ENCODE measurements at places on chromosomes 5 and 9.

GRCh38 chr5:54387659-54388232 is 67.8 kb upstream of the HSPB3 start:
- DNase-seq: no peak

- no peak for DNase-seq
Measured at GRCh38 chr9:137234055-137234697, 3.5 kb downstream of the SLC34A3 start.

DNA sequence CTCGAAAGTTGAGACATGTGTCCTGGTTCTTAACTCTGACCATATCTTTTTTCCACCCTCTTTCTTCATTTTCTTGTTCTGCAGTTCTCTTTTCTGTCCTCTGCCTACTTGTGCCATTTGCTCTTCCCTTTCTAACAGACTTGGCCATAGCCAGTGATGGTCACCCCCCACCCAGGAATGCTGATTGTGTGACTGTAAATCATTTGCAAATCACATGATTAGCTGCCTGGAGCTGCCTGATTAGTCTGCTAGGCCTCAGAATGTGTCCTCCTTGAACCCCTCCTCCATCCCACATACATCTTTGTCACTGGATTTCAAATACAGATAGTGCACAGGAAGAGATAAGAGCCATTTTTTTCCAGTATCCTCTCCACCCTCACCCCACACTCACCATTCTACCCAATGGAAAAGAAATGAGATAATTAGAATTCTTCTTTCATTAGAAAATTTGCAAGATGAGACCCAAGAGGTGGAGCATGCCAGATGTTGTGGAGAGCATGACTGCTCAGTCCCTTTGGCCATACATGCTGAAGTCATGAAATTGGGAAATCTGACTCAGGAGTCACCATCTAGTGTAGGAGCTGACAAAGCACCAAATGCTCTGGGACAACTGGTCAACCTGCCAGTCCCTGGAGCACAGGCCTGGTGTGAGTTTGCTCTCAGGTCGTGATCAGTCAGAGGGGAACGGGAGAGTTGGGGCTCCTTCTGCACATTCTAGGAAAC is 538.2 kb downstream of the CCDC171 start:
- DNase-seq: no peak

GRCh38 chr9:71308454-71308853 is 187.0 kb upstream of the TRPM3 start:
- DNase-seq: no peak

DNA sequence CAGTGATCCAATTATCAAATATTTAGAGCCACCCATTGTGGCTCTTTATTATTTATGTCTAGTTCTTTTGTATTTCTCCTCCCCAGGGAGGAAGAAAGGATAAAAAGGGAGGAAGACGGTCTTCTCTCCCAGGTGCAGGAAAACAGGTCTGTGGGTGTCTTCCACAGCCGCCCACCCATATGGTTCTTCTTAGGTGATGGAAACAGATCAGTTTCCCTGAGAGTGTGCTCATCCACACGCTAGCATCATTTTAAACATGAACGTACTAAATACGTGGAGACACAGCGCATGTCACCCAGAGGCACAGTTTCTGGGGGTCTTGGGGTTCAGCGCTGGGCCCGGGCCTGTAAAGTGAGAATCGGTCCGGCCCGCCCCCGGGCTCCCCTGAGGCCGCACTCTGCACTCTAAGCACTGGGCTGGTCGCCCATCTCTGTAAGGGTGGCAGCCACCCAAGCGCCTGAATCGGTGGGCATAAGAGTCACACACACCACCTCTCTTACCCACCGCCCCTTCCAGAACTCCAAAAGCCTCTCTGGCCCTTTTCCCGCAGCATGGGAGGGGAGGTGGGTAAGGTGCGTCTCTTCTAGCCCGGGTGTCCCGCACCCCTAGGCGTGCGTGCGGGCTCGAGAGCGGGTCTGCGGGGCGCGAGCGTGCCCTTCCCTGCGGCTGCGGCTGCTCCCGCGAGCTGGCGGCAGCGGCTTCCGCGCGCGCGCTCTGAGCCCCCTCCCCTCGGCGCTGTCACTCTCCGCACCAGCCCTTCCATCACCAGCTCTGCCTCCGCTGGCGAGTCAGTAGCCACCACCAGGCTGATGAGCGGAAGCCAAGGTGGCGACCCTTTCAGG is 1.3 kb downstream of the PTCH1 start:
- no peak for DNase-seq

- DNase-seq: no peak
Measured at GRCh38 chr9:124812441-124812876, 35.5 kb downstream of the OLFML2A start.

- DNase-seq: no peak
Measured at GRCh38 chr5:125464847-125465432, 718.5 kb upstream of the ZNF608 start.

GRCh38 chr9:74721696-74722660 is 165.7 kb downstream of the TRPM6 start:
- no peak for DNase-seq

DNA sequence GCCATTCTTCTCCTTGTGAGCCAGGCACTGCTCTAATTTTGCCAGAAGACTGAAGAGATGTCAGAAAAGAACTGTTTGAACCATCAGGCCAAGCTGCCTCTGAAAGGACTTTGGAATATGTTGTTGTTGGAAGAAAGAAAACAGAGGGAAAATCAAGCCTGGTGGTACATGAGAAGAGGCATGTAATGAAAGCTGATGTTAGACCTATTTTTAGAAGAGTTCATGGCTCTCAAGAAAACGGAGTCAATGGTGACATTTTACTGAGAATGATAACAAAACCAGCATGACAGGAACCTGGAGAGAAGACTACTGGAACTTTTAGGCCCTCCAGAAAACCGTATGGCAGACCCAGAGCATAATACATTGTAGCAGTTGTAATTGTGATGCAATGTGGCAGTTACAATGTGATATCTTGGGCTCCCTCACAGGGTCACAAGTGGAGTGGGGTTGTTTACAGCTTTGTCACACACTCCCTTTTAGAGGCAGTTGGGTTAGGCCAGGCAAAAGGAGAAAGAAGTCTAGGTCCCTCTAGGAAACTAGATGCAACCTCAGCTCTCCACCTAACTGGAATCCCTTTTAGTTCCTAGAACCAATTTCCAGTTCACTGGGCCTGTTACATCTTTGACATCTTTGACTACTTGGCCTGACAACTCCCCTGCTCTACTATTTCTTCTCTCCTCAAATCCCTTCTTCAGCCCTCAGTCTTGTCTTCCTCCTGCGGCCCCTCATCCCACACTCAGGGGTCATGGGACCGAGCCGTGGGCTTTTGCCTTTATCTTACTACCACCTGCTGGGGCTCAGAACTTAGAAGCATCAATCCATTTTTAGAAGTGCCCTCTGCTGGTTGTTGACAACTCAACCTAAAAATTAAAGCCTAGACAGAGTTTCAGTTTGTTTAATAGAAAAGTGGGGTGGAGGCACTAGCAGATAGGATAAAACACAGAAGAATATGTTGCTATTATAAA is 61.2 kb upstream of the JAK2 start:
- DNase-seq: no peak

- no peak for DNase-seq
Measured at GRCh38 chr9:84187090-84187489, 153.5 kb downstream of the SLC28A3 start.

GRCh38 chr9:114775981-114776380 is 29.9 kb downstream of the TNFSF15 start:
- no peak for DNase-seq

DNA sequence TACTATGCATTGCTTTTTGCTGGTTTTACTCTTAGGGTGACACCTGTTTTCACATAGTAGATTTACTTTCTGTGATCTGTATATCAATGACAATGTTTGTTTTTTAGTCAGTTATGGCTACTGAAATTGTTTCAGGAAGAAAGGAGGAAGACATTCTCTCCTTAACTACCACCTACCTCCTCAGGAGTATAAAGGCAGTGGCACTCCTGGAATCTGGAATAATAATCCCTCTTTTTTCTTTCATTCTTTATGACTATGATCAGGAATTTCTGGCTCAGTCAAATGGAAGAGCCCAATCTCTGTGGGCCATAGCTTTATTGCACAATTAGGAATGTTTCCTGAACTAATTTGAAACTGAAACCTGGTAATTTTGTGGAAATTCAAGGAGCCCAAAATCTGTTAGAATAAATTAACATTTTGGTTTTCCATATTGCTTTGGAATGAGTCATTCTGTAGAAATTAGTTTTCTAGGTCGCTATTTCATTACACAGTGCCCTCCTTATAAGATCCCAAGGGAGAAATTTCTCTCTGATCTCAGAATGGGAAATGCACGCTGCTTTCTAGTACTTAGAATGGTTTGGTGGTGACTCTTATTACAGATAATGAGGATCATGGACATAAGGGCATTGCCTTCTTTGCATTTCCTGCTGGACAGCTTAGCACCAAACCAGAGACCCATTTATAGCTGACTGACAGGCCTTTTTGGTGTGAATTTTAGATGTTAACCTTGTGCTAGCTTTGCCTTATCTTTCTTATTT is 95.3 kb upstream of the VLDLR start:
- no peak for DNase-seq

DNA sequence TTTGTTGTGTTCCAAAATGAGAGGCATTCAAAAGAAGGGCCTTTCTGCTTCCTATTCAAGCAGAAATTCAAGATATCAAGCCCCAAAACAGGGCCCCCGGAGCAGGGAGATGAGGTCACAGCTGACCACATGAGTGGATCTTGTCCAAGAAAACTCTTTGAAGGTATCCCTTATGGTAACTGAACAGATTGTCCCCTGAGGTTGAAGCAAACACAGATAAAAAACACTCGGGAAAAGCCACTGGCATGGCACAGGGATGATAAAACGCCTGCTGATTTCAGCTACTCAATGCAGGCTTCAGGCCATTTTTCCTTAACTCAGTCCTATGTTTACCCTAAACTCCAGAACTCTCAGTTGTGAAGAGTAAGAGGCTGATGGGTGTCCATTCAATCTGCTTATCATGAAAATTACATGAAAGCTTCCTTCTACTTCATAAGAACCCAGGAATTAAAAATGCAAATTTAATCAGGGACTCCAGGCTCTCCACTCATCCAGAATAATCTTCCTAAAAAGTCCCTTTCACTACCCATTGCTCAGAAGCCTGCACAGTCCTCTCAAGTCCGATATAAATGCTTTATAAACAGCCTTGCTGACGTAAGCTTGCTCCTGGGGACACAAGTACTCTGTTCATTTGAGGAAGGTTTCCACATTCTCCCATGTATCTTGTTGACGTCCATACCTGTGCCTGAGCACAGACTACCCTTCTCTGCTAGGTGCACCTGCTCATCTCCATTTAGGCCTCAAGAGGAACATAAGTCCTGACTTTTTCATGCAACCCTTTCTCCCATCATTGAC is 35.9 kb upstream of the SLC1A3 start:
- DNase-seq: no peak

GRCh38 chr9:129305246-129305645 is 127.2 kb upstream of the IER5L start:
- DNase-seq: no peak

DNA sequence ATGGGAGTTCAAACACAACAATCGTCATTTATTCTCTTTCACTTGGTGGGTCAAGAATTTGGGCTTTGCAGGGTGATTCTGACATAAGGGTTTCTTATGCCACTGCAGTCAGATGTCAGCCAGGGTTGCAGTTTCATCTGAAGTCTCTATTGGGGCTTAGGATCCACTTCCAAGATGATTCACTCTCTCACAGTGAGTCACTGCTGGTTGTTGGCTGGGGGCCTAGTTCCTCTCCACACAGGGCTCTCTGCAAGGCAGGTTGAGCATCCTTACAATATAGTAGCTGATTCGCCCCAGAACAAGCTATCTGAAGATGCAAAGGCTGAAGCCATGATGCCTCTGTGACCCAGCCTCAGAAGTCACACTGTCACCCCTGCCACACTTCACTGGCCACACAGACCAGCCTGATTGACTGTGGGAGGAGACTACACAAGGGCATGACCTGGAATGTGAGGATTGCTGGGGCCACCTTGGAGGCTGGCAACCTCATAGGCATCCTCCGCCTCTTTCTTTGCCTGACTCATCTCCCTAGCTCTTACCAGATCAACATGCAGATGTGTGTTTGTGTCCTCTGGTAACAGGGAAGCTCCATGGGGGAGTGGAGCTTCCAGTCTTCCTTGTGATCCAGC is 4.5 kb upstream of the CARD19 start:
- DNase-seq: no peak

GRCh38 chr9:77561331-77562018 is 86.6 kb downstream of the GNA14 start:
- no peak for DNase-seq

DNA sequence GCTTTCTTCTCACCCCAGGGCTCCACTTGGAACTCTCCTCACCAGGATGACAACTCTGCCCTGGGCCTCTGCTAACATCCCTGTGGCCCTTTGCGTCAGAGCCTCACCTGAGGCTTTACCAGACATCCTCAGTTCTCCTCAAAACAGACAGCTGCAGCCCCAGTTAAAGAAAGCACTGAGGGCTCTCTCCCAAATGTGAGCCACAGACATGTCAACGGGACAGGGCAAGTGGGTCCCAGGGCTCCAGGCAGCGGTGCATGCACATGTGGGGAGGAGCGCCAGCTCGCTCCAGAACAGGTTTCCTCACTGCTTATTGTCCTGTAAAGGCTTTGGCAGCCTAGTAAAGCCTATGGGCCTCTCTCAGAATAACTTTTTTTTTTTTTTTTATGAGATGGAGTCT is 37.3 kb downstream of the IPPK start:
- DNase-seq: no peak

- no peak for DNase-seq
Measured at GRCh38 chr9:73269430-73270101, 117.9 kb downstream of the ANXA1 start.

DNA sequence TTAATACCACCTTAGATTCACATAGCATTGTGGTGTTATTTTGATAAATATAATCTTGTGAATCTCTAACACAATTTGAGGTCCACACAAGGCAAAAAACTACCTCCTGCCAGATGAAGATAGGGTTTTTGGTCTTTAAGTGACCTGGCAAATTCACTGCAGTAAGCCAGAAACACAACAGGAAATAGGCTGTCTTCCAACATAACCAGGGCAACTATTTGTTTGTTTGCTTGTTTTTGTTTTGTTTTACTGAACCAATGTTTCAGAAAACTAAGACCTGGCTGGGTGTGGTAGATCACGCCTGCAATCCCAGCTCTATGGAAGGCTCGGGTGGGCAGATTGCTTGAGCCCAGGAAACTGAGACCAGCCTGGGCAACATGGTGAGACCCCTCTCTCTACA is 95.5 kb downstream of the USP20 start:
- no peak for DNase-seq

DNA sequence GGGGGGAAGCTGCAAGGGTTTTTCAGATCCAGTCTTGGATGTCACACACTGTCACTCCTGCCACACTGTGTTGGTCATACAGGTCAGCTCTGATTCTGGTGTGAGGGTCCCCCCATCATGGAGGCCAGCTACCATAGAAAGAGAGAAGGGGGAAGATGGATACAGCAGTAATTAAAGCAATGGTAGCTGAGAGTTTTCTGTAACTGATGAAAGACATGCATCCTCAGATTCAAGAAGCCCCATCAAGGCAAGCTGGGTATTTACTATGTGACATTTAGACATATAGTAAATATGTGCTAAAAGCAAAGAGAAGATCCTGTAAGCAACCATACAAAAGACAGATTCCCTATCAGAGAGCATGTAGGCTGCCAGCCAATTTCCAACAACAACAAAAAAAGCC is 110.9 kb upstream of the COL5A1 start:
- DNase-seq: no peak

Data from NCI-H1436 treated with DMSO at 0.1 percent for 48 hours (cell line).